ENCODE measurements at places on chromosomes 2 and 18. TPM values are rescaled to one million over a fixed set of nuclear protein-coding genes. Genes with fewer than 3 reads are reported as not detected.

Gene TSHZ1
- 22.3 TPM for total RNA-seq

Gene GAL3ST2
- total RNA-seq: not detected

Gene CHRNG
- not detected for total RNA-seq

Gene POTEI
- total RNA-seq: not detected

Gene NETO1
- not detected for total RNA-seq

Gene SFT2D3
- total RNA-seq: 3.0 TPM

Gene FBXO15
- total RNA-seq: 1.3 TPM

DNA sequence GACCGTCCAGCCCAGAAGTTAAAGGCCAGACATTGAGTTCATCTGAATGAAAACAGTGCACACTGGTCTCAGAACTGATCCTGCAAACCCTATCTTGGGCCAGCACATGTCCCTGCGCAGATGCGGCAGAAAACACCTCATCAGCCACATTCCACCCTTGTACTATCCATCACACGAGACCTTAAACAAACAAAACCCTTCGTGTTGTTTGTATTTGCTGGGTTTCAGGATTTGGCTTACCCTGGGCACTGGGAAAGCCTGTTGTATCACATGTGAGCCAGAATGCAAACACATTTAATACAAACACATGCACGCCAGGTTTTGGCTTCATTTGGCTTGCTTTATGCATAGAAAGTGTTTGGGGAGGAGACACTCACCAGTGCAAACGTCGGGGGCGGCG lies 12.5 kb downstream of the WIPF1 start:
- no peak for DNase-seq

- no peak for DNase-seq
Measured at GRCh38 chr2:211690736-211691135, 847.9 kb downstream of the ERBB4 start.

- DNase-seq: no peak
Measured at GRCh38 chr2:129006135-129006886, 687.6 kb upstream of the HS6ST1 start.

- no peak for DNase-seq
Measured at GRCh38 chr2:68632021-68632420, 11.4 kb upstream of the PROKR1 start.

- peak; percentile 71 for DNase-seq
Measured at GRCh38 chr2:224085246-224085645, 46.2 kb upstream of the SERPINE2 start.

GRCh38 chr2:167822690-167823465 lies 424.5 kb downstream of the STK39 start:
- DNase-seq: no peak

GRCh38 chr2:179636995-179637394 lies 224.4 kb downstream of the ZNF385B start:
- no peak for DNase-seq

- no peak for DNase-seq
Measured at GRCh38 chr2:96802721-96803120, 13.3 kb upstream of the CNNM3 start.

DNA sequence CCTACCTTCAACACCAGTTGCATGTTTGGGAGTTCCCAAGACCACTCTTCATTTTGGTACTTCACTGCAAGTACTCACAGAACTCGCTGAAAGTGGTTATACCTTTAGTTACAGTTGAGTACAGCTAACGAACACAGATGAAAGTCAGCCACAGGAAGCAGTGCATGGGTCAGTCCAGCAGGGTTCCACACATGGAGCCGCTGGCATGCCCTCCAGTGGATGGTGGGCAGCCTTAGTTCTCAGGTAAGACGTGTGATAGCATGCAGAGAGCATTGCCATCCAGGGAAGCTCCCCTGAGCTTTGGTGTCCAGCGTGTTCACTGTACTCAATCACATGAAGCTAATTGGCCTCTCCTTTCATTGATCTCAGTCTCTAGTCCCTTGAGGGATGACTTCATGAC lies 815.3 kb downstream of the RNF144A start:
- no peak for DNase-seq

DNA sequence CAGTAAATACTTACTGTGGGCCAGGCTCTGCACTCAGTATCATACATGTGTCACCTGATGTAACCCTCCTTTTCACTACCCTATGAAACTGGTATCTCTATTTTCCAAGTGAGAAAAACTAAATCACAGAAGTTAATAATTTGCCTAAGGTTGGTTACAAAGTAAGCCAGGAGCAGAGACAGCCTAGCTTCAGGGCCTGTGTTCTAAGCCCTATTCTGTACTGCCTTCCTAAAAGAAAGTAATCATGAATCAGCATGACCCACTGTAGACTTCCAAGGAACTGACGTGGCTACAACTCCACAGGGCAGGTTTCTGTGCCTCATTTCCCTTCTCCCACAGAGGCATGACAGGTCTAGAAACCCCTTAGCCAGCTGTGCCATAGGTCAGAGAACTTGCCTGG lies 14.3 kb downstream of the ZNF142 start:
- peak; percentile 66 for DNase-seq

- DNase-seq: no peak
Measured at GRCh38 chr18:58351776-58352175, 277.1 kb downstream of the ALPK2 start.

GRCh38 chr18:9905401-9905922 lies 8.4 kb upstream of the VAPA start:
- DNase-seq: peak; percentile 6
